Suprapubic skin (tissue), 4 donors: ENCODE measurements at places on chromosomes 11 and 22. TPM values are rescaled to one million over a fixed set of nuclear protein-coding genes. Genes with fewer than 3 reads are reported as not detected.

DNA sequence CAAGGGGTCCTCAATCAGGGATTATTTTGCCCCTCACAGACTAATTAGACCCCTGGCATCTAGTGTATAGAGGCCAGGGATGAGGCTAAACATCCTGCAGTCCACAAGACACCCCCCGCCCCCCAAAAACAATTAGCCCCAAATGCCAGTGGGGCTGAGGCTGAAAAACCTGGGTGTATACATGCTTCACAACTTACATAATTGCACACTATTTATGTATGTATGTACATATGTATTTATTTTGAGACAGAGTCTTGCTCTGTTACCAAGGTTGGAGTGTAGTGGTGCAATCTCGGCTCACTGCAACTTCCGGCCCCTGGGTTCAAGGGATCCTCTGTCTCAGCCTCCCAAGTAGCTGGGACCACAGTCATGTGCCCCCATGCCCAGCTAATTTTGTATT, 28.8 kb upstream of the SHANK2 start:
- no peak for DNase-seq

GRCh38 chr11:18617688-18618341, 16.3 kb downstream of the SPTY2D1 start:
- DNase-seq: no peak

CARD18 gene
- total RNA-seq: 11.6 TPM

OR10D3 gene
- not detected for total RNA-seq

DNA sequence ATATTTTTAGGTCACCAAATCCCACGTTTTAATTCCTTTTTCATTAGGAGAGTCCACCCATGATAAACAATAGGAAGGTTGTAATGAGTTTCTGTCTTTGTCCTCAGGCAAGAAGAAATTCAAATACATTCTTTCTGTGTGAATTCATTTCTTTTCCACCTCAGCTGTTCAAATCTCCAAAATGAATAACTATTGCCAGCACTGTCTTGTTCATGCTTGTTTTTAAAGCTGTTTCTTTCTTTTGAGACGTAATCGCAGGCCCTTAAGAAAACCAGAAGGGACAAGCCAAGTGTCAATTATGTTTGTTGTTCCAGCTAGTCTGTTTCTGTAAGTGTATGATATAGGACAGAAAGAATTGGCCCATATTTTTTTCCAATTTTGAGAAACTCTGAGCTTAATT, 20.2 kb downstream of the MMP27 start:
- no peak for DNase-seq

GRCh38 chr11:41861838-41862237, 402.4 kb upstream of the LRRC4C start:
- no peak for DNase-seq

TXN2 gene
- 68.6 TPM for total RNA-seq

SCGB1A1 gene
- total RNA-seq: not detected

DNA sequence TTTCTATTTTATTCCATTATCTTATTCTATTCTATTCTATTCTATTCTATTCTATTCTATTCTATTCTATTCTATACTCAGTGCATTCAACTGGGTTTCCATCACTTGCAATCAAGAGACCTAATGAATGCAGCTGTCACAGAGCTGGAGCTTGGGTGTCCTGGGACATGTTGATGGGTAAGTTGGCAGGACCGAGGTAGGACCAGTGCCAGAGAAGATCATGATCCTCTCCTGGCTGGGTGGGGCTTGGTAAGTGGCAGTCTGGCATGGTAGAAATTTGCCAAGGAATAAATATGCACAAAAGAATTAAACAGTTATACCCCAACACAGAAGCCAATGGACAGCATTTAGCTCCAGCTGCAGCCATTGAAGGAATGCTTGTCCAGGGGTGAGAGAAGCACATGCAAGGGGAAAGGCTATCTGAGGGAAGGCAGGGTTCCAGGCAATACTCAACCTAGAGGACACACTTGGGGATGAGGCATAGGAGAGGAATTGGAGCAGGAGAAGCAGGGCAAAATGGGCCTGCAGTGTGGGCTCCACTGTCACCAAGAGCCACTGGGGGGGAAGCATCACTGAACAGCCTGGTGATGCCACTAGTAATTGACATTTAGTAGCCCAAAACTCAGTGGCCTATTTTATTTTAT, 97.0 kb upstream of the CD82 start:
- DNase-seq: no peak

DNA sequence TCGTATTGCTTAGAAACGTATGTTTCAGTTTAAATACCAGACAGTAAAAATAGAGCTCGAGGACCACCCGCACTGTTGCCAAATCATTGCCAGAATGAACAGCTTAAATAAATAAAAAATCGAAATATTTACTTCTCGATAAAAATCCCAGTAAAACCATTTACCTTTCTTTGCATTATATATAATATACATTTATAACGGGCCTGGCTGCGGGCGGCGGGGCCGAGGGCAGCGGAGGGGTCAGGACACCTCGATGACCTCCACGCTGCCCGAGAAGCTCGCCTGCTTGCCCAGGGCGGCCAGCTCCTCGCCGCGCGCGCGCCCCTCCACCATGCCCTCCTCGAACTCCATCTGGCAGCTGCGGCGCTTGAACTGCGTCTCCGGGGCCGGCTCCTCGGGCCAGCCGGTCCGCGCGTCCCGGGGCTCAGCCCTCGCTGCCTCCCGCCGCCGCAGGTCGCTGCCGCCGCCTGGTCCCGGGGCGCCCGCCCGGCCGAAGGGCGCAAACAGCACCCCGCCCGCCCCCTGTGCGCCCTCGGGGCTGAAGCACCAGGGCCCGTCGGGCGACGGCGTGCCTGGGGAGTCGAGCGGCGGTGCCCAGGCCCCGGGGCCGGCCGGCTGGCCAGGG, 15.7 kb downstream of the DUSP8 start:
- peak; percentile 38 for DNase-seq

DNA sequence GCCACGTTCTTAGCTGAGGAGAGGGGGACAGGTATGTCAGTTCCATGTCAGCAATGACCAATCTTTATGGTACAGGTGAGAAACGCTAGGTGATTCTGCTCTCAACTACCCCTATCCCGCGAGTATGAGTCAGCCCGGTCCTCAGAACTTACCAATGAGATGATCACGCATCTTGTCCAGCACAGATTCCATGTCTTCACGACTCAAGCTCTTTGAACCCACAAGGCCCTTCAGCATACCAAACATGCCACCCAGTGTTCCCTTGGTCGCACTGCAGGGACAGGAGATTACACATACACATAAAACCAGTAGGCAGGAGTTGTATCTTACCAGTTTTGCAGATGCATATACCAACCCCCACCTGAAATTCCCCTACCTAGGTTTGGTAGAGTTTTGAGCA, 2.9 kb downstream of the SRPRA start:
- DNase-seq: no peak

BCL2L13 gene
- total RNA-seq: 67.2 TPM

CLNS1A gene
- 88.1 TPM for total RNA-seq

GRCh38 chr11:120024046-120024445, 113.9 kb downstream of the TRIM29 start:
- no peak for DNase-seq

PRG3 gene
- total RNA-seq: not detected

GRCh38 chr11:14327116-14327515, 31.9 kb downstream of the RRAS2 start:
- no peak for DNase-seq

DNA sequence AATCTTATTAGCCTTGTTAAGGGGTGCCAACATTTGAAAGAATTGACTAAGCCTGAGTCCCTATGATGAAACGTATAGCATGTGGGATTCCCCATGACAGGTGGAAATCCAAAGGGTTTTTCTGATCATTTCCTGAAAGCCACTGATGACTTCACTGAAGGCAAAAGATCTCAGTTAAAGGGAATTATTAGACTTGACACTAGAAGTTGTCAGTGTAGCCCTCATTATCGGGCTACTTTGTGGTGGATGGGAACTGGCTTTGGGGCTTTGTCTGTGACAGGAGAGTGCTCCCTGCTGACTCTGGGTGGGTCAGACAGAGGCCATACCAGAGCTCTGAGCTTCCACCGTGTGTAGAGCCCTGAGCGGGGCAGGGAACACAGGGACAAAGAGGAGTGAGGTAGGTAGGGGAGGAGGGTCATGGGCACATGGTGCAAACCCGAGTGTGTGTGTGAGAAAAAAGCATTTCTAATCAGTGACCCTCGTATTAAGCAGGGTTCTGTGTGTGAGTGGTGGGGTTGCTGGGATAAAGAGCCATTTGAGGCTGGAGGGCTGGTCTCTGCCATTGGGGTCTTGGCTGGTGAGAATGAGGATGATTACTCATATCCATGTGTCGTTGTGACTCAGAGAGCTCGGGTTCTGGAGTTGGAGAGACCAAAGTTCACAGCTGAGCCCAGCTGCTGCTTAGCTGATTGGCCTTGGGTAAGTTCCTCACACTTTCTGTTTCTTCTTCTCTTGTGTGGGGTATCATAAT, 101.1 kb downstream of the GRIK4 start:
- no peak for DNase-seq

DNA sequence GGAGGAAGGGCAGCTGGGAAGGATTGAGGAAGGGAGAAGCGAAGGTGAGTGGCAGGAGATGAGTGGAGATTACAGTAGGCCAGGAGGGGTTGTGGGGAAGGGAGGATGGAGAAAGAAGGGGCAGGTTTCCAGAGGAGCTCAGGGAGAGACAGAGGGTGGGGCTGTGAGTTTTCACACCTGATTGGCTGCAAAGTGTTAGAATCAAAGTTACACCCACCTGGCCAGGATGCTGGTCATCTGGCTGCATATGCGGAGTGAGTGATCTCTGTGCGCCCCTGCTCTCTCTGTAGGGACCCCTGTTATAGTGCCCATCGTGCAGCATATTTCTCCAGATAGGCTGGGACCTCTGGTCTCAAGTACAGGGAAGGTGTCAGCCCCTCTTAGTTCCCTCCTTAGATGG, 18.3 kb downstream of the AMPD3 start:
- peak; percentile 61 for DNase-seq

KCNA4 gene
- total RNA-seq: 0.34 TPM

DNA sequence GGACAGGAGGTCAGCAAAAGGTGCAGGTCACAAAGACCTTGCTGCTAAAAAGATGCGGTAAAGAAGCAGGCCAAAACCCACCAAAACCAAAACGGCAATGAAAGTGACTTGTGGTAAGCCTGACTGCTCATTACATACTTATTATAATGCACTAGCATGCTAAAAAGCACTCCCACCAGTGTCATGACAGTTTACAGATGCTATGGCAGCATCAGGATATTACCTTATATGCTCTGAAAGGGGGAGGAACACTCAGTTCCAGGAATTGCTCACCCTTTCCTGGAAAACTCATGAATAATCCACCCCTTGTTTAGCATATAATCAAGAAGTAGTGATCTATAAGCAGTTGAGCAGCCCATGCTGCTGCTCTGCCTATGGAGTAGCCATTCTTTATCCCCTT, 45.2 kb upstream of the SLC5A12 start:
- no peak for DNase-seq

GRCh38 chr11:109728056-109728455, 306.1 kb downstream of the C11orf87 start:
- DNase-seq: no peak

GRCh38 chr11:72918851-72919250, 104.6 kb downstream of the ATG16L2 start:
- DNase-seq: no peak

GRCh38 chr11:7020183-7020917, at the start of the genes NLRP14 and ZNF214:
Gene NLRP14, plus strand, starts transcription at chr11:7020479. Its CDS starts 18,108 bp downstream, at chr11:7038587.
Gene ZNF214, minus strand, starts transcription at chr11:7020346. Its CDS starts 17,511 bp downstream, at chr11:7002835.
- peak; percentile 95 for DNase-seq

- DNase-seq: no peak
These were observed 72.4 kb upstream of the CARD18 start for GRCh38 chr11:105211806-105212554.

DNA sequence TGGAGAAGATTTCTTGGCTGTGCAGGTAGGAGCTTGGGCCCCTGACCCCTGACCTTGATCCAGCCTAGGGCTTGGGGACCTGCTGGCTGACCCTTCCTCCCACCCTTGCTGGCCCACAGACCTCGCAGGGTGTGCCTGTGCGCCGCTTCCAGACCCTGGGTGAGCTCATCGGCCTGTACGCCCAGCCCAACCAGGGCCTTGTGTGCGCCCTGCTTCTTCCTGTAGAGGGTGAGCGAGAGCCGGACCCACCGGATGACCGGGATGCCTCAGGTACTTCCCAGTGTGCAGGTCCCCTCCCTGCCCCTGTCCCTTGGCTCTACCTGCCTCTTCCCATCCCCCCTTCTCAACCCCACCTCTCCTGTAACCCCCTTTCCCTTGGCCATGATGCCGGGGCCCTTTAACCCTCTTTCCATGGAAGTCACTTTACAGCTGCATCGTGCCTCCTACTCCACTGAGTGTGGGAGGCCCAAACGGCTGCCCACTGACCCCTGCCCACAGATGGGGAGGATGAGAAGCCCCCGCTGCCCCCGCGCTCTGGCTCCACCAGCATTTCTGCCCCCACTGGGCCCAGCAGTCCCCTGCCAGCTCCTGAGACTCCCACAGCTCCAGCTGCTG, 3.8 kb downstream of the INPPL1 start:
- DNase-seq: peak; percentile 74

- DNase-seq: no peak
These were observed 158.4 kb downstream of the LRRC4C start for GRCh38 chr11:41301023-41301422.

SMTNL1 gene
- total RNA-seq: not detected

DNA sequence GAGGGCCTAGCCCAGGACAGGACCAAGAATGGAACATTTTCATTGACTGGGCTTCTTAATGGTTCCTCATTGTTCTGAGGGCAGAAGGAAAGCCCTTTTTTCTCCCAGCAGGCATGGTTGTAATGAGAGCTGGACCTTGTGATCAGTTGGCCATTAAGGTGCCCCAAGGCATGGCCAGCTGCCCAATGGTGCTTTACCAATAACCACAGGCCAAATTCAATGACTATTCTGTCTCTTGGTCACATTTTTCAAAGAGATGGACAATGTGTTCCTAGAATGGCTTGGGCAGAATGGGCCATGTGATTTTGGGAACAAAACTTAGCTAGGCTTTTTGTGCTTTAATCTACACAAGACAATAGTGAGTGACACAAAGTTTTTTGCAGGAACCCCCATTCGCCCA, 7.3 kb downstream of the NAV2 start:
- no peak for DNase-seq

- no peak for DNase-seq
These were observed 19.9 kb downstream of the MMP10 start for GRCh38 chr11:102760344-102761035.

ANKK1 gene
- 5.1 TPM for total RNA-seq

DNA sequence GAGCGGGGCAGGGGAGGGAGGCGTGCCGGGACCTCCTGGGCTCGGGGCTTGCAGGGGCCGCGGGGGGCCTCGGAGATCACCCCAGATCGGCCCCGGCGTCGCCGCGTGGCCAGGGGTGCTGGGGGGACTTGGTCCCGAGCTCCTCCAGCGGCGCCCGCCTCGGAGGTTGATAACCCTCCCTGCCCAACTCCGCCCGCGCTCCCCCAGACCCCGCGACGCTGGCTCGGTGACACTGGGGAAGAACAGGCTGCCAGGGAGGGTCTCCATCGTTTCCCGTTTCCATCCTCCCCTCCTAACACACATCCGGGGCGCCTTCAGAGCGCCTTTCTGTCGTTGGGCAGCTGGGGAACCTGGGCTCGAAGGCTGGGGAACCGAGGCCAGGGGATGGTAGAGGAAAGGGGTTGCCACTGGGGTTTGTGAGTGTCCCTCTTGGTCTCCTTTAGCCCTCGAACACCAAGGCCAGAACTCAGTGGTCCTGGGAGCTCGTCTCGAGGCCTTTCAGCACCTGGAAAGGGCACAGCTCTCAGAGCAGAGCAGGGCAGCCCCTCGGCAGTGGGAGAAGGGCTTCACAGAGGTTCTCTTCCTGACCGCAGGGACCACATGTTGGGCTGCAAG, 431 bp downstream of the SLC37A2 start:
- DNase-seq: no peak
